ENCODE measurements at places on chromosomes 7 and 10.

GRCh38 chr7:39357648-39358047, 208.6 kb upstream of the YAE1 start:
- no peak for DNase-seq

DNA sequence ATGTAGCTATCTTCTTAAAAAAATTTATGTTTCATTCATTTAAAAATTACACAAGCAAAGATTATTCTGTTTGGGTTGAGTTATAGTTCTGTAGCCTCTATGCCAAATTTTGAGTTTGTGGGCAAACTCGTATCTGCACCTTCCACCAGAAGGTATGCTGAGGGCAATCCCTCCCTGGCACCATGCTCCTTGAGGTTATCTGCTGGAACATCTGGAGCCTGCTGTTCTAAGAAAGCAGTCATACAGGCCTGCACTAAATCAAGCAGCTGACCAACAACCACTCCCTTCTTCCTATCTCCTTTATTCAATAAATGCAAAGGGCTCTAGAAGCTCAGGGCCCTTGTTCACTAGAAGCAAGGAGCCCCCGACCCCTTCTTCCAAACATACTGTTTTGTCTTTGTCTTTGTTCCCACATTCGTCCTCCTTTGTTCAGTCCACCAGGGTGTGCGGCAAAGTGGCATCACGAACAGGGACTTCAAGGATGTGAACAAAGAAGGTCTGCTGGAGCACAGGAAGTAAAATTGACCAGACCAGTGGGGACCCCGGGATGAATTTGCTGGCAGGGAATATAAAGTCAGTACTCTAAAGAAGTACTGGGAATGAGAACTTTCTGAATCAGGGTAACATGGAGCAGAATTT, 36.4 kb downstream of the OR13A1 start:
- DNase-seq, result no peak

DNA sequence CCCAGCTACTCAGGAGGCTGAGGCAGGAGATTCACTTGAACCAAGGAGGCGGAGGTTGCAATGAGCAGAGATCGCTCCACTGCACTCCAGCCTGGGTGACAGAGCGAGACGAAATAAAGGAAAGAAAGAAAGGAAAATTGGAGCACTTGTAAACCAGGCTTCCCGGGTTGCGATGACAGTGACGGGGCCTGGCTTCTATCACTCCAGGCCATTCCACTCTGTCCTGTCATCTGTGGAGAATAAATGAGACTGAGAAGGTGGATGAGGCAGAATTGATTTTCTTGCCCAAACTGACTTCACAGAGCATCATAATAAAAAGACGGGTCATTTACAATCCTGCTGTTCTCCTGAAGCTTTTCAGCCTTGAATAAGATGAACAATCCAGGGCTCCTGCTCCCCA, 12.1 kb upstream of the KPNA7 start:
- DNase-seq, result no peak

- DNase-seq, result no peak
Observed at GRCh38 chr10:8163824-8164223, 109.3 kb downstream of the GATA3 start.

- DNase-seq, result no peak
Observed at GRCh38 chr10:6170638-6171037, 32.1 kb upstream of the PFKFB3 start.

Data from NCI-H187 treated with DMSO at 0.1 percent for 48 hours (cell line).